CD8-positive, alpha-beta memory T cell (primary cell): ENCODE measurements at places on chromosomes 6 and 20.

- H3K27me3 ChIP-seq, result no peaks in the 10 kb centered on the region
- DNase-seq, result no peak
- peaks cover 33% of the 10 kb centered on the region for H3K4me1 ChIP-seq
- peak overlapping the region; percentile 64 for H3K4me3 ChIP-seq
- H3K36me3 ChIP-seq, result peaks cover 19% of the 10 kb centered on the region
- peak overlapping the region; percentile 98 for H3K27ac ChIP-seq
Measured at GRCh38 chr6:36593569-36594028, 563 bp upstream of the SRSF3 start.

DNA sequence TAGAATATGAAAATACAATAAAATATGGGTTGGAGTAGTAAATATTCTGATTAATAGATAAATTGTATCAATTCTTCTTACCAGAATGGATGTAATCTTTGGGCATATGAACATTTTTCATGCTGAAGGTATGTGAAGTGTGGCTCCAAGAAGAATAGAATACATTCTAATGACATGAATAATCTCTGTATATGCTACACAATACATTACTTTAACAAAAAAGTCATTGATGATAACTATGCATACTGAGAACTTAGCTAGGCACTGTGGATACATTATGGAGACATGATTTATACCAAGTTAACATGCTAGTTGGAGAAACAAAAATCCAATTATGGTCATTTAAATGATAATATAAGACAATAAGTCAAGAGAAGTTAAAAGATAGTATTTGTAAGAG is 62.7 kb upstream of the HDAC2 start:
- H3K4me1 ChIP-seq, result no peaks in the 10 kb centered on the region
- no peak overlapping the region for H3K27ac ChIP-seq
- H3K36me3 ChIP-seq, result no peaks in the 10 kb centered on the region

- H3K27me3 ChIP-seq, result no peaks in the 10 kb centered on the region
- peaks cover 14% of the 10 kb centered on the region for H3K4me1 ChIP-seq
- peak overlapping the region; percentile 40 for H3K27ac ChIP-seq
- H3K4me3 ChIP-seq, result peak overlapping the region; percentile 77
Measured at GRCh38 chr6:30259140-30260035, 46.2 kb upstream of the TRIM26 start.

- DNase-seq, result no peak
- H3K4me3 ChIP-seq, result no peak overlapping the region
- H3K36me3 ChIP-seq, result no peaks in the 10 kb centered on the region
- H3K27ac ChIP-seq, result no peak overlapping the region
- H3K4me1 ChIP-seq, result no peaks in the 10 kb centered on the region
- H3K27me3 ChIP-seq, result no peaks in the 10 kb centered on the region
Measured at GRCh38 chr6:110999634-111000270, 17.9 kb downstream of the RPF2 start.

- H3K36me3 ChIP-seq, result no peaks in the 10 kb centered on the region
- H3K27ac ChIP-seq, result no peak overlapping the region
- DNase-seq, result no peak
- no peaks in the 10 kb centered on the region for H3K4me1 ChIP-seq
Measured at GRCh38 chr6:146289816-146290588, 253.6 kb upstream of the RAB32 start.

DNA sequence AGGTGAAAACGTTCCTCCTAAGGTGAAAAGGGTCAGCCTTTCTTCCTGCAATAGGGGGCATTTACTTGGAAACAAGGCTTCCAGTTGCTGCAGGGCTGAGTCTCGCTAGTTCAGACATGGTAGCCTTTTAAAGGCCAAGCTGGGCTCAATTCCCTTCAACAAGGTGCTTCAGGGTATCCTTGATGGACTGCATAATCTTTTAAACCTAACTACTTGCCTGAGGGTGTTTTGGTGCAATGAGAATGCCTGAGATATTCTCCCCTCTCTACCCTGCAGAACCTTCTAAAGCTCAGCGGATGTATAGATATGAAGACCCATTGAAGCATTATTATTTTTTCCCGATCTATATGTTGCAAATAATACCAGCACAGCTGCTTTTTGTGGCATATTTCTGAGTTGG is 416.1 kb downstream of the QKI start:
- H3K4me1 ChIP-seq, result no peaks in the 10 kb centered on the region
- no peak overlapping the region for H3K4me3 ChIP-seq
- H3K27ac ChIP-seq, result no peak overlapping the region
- H3K27me3 ChIP-seq, result no peaks in the 10 kb centered on the region
- no peaks in the 10 kb centered on the region for H3K36me3 ChIP-seq
- DNase-seq, result no peak

DNA sequence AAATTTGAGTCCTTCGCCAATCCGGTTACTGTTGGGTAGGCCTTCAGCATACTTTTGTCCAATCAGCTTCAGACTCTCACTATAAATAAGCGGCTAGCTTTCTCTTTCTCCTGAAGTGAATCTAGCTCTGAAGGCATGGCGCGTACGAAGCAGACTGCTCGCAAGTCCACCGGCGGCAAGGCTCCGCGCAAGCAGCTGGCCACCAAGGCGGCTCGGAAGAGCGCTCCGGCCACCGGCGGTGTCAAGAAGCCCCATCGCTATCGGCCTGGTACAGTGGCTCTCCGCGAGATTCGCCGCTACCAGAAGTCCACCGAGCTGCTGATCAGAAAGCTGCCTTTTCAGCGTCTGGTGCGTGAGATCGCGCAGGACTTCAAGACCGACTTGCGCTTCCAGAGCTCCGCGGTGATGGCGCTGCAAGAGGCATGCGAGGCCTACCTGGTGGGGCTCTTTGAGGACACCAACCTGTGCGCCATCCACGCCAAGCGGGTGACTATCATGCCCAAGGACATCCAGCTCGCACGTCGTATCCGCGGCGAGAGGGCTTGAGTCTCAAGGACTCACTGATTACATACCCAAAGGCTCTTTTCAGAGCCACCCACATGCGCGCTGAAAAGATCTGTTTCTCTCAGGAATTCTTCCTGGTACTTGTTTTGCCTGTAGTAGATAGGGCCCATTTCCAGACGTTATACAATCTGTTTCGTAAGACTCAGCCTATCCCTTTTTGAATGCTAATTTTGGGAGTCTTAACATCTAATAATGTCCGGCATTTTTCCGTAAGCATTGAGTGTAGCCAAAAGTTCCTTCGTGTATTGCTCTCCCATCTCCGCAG is 102.0 kb downstream of the OR2B2 start:
- peak overlapping the region; percentile 93 for H3K27ac ChIP-seq
- H3K4me3 ChIP-seq, result peak overlapping the region; percentile 78
- no peaks in the 10 kb centered on the region for H3K27me3 ChIP-seq
- peak; percentile 64 for DNase-seq
- H3K36me3 ChIP-seq, result no peaks in the 10 kb centered on the region
- peaks cover 38% of the 10 kb centered on the region for H3K4me1 ChIP-seq
